Hindlimb muscle (tissue), 1 donor: ENCODE measurements at places on chromosomes 11 and 22.

- DNase-seq: no peak
These were observed 250.3 kb downstream of the BRD1 start for GRCh38 chr22:49577168-49578060.

DNA sequence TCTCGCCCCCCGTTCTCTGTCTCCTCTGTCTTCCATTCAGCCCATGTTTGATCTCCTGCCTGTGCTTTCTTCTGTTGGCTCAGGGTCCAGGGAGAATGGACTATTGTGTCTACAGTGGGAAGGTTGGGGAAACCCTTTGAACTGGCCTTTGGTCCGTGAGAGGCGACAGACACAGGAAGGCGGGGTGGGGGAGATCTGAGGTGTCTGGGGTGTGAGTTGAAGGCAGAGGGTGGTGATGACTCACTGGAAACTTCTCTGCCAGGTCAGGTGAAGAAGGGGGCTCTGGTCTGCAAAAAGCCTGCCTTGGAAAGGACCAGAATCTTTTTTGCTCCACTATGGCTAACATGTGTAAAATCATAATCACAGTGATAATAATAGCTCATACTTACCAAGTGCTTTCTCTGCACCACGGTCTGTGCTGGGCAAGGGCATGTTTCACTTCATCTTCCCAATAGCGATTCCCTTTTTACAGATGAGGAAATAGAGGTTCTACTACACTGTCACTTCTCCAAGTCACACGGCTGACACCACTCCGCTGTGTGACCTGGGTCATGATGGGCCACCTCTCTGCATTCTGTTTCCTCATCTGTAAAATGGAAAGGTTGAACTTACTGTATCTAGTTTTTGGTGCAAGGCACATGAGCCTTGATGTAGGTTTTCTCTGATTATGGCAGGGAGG lies 99.8 kb upstream of the ALX4 start:
- no peak for DNase-seq

DNA sequence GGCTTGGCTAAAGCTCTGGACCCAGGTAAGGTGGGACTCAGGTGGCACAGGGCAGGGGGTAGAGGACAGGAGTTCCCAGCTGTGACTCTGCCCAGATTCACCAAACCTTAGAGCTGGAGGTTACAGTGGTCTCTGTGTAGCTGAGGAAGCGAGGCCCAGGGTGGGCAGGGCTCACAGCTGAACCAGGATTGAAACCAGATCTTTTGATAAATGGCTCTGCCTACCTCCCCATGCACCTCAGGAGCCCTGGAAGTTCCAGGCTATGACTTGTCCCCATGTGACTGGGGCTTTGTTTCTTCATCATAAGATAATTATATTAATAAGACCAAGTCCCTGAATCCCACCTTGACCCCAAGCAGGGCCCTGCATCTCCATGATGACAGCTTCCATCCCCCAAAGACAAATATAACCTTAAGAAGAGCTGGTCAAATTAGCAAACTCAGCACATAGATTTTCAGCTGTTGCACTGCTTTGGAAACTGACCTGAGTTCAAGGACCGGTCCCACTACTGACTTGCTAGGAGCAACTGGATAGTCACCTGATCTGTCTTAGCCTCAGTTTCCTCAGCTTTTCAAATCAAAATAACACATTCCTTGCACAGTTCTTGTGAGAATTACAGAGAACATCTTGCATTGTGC lies 21.3 kb upstream of the TSKU start:
- no peak for DNase-seq

- DNase-seq: no peak
These were observed 73.3 kb downstream of the ENTHD1 start for GRCh38 chr22:39820256-39820655.

DNA sequence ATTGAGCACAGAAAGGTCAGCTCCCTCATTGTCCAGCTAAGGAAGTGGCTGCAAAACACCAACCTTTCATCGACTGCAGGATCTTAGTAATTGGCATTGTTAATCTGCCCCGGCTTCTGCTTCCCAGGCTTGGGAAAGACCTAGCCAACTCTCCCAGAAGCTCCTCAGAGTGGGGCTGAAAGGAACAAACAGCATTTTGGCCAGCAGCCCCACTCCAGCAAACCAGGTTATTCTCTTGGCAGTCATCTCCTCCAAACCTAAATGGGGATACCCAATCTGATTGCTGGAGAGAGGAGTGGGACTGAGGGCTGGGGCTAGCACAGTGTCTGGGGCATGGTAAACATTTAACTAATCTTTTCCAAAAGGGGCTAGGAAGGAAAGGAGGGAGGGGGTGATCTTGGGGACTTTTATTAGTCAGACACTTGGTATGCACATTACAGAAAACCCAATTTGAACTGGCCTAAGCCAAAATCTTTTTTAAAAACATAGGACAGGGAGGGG lies 294.4 kb downstream of the MN1 start:
- no peak for DNase-seq
